Fibroblast of pulmonary artery (primary cell): ENCODE measurements at places on chromosomes 13 and 19.
A peak's percentile ranks its signal among the peaks of the same experiment; 100 is the strongest.

- DNase-seq, result no peak
Measured at GRCh38 chr13:30900436-30900835, 5.6 kb upstream of the MEDAG start.

GRCh38 chr13:72763411-72763810, 18.3 kb downstream of the DIS3 start:
- peak; percentile 32 for DNase-seq

DNA sequence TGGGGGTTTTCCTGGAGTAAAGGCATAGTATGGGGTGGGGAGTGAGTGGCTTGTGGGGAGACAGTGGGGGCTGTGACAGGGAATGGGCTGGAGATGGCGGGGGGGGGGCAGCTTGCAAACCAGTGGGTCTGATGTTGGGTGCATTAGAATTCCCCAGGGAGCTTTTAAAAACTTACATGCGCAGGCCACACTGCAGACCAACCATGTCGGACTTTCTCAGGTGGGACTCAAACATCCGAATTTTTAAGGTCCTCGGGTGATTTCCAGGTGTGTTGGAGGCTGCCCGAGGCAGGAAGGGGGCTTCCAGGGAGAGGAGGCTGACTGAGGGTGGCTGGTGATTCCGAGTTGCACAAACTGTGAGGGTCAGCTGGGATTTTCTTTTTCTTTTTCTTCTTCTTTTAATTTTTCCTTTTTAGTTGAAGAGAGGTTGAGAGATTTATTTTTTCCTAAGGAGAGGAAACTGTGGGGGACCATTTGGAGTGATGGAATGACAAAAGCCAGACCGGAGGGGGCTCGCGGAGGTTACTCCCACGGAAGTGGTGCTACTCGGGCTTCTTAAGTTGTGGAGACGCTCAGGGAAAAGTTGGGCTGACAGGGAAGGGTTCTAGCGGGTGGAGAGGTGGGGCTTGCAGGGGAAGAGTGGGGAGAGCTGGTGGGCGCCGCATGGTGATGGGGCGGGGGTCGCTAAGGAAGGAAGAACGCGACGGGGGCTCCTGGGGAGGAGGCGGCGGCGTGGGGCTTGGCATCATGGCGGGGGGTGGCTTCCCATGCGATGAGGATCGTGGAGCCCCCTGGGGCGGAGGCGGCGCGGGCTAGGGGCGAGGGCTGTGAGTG, 997 bp upstream of the CACNG8 start:
- DNase-seq, result peak; percentile 81

DNA sequence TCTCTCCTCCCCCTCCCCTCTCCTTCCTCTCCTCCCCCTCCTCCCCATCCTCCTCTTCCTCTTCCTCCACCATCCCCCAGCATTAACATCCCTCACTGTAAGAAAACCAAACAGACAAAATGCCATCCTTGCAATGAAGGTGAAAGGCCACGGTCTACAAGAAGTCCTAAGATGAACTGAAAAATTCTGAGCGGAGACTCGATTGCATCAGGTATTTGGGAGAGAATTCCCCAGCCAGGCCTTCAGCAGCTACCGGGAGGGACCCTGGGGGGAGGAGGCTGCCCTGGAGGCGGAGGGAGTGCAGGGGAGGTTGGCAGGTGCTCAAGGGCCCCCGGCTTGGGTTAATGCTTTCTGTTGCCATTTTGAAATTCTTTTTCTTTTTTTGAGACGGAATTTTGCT, 10.1 kb upstream of the TIMM44 start:
- DNase-seq, result peak; percentile 12

DNA sequence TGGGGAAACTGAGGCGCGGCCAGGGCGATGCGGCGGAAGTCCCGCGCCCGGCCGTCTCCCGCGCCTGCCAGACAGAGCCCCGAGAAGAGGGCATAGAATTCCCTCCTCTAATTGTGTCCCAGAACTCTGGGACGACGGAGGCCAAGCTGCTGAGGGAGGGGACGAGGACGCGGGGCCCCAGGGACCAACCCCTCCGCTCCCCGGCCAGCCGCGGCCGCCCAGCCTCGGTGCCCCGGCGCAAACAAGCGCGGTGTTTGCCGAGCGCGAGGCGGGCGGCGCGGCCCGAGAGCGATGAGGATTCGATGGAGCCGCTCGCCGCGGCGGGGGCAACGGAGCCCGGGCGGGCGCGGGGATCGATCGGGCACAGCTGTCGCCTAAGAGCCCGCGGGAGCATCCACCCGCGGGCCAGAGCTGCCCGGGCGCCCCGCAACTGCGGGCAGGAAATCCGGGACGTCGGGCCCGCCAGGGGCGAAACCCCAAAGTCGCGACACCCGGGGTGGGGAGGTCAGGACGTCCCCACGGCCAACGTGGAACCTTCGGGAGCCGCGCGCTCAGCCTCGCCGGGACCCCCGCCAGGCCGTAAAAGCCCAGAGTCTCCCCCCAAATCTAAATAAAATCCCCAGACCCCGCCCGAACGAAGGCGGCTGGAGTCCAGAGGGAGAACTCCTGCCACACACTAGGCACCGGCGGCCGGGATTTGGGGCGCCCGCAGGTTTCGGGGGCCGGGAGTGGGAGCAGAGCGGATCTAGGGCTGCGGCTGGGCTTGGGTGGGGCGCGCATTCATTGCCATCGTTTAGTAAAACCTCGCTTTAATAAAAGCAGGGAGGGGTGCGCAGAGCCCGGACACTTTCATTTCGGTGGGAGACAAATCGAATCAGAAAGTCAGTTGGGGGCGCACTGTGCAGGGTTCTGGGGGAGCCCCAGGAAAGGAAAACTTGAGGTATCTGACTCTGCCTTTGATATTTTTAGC, 3.6 kb upstream of the ONECUT3 start:
- DNase-seq, result no peak

DNA sequence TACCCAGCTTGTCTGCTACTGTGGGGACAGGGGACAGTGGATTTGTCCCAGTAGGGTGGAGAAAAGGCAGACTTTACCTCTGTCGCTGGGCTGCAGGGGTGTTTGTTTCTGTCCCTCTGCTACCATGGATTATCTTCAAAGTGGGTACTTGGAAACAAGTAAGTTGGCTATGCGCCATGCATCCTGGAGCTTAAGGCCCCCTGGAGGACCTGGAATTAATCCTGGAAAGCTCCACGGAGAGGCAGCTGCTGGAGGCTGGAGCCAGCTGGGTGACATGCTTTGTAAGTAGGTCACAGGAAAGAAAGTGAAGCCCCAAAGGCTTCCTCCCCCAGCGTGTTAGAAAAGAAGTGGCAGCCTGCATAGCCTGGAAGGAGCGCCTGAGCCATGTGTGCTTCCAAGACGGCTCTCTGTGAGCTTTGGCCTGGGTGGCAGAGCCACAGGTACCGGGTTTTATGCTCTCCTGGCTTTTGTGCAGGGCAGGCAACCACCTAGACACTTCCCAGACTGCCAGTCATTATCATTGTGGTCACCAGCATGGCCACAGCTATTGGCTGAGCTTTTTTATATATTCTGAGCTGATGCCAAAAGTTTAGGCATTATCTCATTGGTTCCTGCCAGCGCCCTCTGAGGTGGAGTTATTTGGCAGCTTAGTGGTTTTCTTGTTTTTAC, 9.5 kb downstream of the B3GLCT start:
- DNase-seq, result peak; percentile 67

GRCh38 chr13:51643882-51644281, 59.6 kb downstream of the WDFY2 start:
- DNase-seq, result peak; percentile 93

- DNase-seq, result no peak
Measured at GRCh38 chr13:71219698-71220415, 647.1 kb downstream of the DACH1 start.

DNA sequence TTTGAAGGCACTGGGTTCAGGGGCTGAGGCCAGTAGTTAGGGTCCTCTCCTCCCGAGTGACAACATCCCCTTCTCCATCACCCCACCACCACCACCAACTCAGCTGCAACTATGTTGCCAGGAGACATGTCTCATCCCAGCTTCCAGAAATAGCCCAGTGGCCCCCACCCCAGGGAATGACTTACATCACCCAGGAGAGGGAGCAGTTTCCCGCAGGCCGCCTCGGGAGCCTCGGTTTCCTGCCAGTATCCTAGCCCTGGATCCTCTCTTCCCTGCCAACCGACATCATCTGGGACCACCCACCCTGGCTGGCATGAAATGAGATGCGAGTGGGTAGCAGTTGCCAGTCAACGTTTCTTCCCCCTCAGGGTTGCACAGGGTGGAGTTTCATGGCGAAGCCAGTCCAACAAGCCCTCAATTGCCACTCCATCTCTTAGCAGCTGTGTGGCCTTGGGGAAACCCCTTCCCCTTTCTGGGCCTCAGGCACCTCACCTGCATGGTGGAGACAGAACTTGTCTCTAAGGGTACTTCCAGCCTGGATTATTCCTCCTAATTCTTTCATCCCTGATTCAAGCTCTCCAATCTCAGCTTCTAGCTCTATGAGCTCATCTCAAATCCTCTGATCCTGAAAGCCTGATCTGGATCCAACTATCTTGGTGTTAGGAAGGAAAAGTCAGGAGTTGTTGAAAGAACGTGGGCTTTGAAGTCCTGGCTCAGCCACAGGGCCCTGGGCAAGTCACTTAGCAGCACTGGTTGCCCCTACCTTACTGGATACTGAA, 3.9 kb upstream of the GSK3A start:
- DNase-seq, result peak; percentile 80

GRCh38 chr19:50189331-50189730, 14.1 kb upstream of the MYH14 start:
- DNase-seq, result no peak

GRCh38 chr19:42207767-42208271, 9.7 kb downstream of the DEDD2 start:
- DNase-seq, result peak; percentile 71

GRCh38 chr19:38952395-38953165, 21.8 kb downstream of the MRPS12 start:
- DNase-seq, result peak; percentile 16

GRCh38 chr19:1065606-1066109, 1.3 kb upstream of the ARHGAP45 start:
- no peak for DNase-seq

- DNase-seq, result no peak
Measured at GRCh38 chr13:30831515-30831914, 74.6 kb upstream of the MEDAG start.

DNA sequence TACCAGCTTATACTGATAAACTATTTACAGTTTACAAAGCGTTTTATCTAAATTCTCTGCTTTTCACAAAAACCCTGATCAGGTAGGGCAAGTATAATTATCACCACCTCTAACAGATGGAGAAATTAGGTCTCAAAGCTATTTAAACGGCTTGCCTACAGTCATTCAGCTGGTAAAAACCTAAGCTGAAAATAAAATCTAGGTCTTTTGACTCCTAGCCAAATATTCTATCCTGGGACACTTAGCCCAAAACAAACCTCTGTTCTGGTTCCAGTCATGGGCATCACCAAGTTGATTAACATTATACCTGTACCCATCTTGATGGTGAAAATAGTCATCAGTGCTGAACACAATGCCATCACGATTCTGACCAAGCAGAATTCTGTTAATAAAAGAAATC, 11.4 kb downstream of the N4BP2L2 start:
- no peak for DNase-seq

DNA sequence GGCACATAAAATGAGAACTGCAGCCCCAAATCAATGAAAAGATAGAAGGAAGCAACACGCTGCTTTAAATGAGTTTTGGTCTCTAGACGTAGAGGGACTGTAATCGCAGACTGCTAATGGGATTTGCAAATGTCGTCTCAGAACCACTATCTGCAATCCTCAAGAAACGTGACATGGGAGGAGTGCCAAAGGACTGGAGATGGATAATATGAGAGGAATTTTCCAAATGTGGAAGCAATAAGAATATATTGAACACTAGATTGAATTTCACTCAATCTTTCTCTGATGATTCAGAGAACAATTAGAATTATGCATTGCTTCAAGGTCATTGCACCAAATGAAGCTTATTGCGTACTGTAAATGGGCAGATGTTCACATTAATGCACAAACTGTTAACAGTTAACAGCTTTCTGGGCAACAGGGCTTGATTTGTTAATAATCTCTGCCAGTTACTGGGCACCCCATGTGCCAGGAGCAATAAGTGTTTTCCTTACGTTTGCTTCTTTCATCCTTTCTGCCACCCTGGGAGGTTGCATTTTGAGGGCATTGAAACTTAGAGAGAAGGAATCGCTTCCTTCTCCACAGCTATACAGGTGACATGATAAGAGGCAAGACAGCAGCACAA, 62.8 kb upstream of the WASF3 start:
- no peak for DNase-seq

DNA sequence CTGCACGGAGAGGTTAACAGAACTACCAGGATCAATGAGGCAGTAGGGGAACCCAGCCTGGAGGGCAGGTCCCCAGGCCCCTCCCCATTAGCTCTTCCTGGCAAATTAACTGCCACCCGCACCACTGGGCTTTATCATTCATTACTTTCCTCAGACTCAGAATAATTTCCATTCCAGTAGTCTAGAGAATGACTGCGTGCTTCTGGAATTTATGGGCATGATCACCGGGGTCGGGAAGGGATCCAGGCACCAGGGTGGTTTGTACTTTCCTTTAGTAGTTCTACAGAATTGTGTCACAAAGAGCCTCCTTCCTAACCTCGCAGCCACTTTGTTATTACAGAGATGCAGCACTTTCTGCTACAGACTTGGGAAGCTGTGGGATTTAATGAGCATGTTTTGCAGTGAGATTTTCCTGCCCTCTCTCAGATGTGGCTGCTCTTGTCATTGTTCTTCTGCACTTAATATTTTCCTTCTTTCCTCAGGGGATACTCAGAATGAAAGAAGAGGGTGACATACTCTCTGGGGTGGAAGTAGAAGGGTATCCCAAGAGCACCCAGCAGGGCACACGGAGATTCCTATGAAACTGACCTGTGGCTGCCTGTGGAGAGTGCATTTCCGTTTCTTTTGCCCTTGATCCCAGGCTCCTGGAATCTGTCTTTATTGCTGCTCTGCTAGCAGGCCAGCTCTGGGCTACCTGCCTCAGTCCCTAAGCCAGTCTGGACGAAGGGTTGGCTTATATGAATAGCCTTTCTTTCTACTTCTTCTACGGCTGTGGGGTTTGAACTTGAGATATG, 285.0 kb upstream of the SLC10A2 start:
- peak; percentile 55 for DNase-seq

GRCh38 chr13:39451860-39452301, 151.1 kb downstream of the LHFPL6 start:
- DNase-seq, result peak; percentile 83
